ENCODE measurements at places on chromosomes 12 and 14.

- DNase-seq: no peak
Measured at GRCh38 chr12:4833524-4833923, 76.2 kb upstream of the KCNA1 start.

DNA sequence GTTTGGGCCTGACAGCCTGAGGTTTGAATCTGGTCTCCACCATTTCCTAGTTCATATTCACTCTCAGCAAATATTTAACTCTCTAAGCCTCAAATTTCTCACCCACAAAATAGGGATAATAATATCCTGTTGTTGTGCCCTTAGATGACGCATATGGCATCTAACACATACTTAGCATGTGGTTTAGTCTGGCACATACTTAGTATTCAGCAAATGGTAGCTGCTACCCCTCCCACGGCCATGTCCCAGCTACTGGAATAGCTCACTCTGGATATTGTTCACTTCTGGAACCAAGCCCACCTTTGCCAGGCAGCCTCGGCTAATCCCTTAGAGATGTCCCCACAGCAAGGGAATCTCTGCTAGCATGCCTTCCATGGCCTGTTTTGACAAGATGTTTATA lies 53.3 kb downstream of the BICD1 start:
- peak; percentile 35 for DNase-seq

GRCh38 chr12:63319386-63319785 lies 168.4 kb upstream of the AVPR1A start:
- DNase-seq: peak; percentile 18

DNA sequence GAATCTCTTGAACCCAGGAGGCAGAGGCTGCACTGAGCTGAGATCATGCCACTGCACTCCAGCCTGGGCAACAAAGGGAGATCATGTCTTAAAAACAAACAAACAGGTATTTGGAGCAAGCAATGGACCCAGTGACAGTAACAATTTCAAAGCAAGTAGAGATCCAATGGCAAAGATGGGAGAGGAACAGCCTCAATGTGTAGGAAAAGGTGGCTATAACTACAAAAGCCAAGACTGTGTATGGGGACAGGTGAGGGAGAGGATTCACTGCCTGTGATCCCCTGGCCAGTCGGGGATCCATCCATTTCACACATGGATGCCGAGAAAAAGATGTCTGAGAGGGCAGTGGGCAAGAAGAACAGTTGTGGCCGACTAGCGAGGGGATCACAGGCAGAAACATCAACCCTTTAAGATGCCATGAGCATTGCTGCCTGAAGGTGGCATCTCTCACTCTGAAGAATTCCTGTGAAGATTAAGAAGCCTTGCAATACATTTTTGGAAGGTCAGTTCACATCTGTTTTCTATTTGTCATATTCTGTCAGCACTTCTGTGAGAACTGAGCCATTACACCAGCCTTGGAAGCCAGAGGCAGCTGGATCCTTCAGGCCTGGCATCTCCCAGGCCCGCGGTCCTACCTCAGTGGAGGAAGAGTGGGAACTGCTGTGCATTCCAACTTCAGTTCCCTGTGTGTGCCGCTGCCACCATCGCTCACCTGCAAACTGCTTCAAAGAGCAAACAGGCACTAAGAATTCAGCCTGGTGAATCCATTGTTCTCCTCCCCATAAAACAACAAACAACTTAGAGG lies 54.5 kb upstream of the FRS2 start:
- DNase-seq: peak; percentile 95

- no peak for DNase-seq
Measured at GRCh38 chr12:65184176-65184857, 14.9 kb downstream of the LEMD3 start.

- DNase-seq: no peak
Measured at GRCh38 chr12:121603581-121603980, 22.7 kb upstream of the ORAI1 start.

DNA sequence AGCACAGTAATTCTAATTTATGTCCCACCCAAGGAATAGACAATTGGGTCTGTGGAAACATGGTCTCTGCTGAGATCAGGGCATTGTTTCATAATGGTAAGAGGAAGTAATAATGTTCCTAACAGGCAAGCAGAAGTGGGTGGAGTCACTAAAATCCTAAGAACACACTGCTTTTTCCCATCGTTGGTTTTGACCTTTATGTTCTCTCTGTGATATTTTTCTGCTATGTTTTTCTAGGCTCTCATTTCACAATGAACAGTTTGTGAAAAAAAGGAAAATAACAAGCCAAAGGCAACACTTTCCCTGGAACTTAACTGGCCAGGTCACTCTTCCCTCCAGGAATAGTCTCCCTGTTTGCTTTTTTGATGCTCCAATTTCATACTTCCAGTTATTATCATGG lies 80.6 kb upstream of the OVCH1 start:
- DNase-seq: peak; percentile 65

DNA sequence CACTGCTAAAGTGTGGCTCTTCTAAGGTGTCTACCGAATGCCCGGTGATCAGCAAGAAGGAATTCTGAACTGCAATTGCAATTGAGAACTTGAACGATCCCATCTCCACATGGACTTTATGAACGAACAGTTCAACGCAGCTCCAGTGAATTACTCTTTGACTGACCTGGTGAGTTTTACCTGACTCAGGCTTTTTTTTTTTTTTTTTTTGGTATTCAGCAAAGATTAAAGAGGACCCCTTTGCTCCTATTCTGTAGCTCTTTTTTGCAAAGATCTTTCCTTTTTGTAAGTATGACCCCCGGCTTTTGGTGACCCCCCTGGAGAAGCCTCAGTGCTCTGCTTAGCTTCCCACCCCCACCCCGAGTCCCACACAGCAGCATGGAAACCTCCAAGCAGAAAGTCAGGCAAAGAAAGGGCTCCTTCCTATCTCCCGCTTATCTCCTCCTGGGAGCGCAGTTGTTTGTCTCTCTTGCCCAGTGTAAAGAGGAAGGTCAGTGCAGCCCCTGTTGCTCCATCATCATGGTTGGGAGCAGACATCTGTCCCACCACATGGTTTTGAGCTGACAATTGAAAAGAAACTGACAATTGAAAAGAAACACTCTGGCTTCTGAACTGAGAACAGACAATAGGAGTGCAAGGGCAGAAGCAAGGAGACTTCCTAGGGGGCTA lies 72.1 kb upstream of the DIO3 start:
- DNase-seq: no peak

DNA sequence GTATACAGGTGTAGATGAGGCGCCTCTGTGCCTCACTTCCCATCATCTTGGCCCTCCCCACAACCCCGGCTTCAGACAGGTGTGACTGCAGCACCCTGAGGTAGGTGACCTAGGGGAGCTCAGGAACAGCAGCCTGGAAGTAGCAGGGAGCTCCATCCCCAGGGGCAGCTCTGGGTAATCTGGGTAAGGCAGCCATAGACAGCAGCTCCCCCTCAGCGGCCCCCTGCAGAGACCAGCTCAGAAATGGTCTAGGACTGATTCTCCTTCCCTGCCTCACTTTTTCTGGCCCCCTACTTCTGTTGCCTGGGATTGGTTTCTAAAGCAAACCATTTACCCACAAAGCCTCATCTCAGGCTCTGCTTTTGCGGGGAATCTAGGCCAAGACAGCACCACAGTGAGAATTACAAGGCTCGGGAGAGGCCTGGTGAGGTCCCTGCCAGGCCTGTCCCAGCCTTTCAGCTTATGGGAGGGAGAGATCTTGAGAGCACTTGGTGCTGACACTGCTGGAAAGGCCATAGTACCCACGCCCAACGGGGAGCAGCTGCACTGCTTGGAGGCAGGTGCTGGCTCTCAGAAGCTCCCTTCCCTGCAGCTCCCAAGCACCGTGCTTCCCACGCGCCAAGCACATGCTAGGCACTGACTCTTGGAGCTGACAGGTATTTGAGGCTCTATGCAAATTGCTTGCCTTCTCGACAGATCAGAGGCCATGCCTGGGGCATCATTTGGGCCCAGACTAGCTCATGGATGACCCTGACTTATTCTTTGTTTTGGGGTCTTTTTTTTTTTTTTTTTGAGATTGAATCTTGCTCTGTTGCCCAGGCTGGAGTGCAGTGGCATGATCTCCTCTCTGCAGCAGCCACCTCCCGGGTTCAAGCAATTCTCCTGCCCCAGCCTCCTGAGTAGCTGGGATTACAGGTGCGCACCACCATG lies 45.1 kb upstream of the TRAF3 start:
- no peak for DNase-seq

DNA sequence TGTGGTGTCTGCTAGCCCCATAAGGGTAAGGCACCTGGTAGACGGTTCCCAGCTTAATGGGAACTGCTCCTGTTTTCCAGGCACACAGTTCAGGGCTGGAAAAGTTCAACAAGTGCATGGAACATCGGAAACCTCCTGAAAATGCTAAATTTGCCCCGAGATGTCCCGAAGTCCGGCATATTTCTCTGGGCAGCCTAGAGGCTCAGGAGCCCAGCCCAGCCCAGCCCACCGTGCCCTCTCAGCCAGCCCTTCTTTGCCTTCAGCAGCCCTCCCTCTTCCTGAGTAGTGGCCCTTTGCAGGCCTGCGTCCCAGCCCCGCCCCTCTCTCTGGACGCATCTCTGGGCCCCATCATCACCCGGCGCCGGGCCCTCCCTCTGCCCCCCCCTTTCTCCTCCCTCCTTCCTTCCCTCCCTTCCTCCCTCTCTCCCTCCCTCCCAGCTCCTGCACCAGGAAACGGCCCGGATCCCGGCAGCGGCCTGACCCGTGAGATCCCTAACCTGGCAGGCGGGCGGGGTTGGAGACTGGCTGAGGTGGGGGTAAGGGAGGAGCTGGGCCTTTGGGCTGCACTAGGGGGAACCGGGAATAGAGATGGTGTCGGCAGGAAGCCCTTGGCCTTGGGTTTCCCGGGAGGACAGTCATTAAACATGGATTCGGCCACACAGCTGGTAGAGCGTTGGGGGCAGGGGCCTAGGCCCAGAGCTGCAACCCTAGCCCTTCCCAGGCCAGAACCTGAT lies at the start of gene BCL2L2:
Gene BCL2L2 (plus strand): TSS at position 422 of the 734 bp plus-strand sequence. CDS start 935 bp downstream, outside the sequence.
- peak; percentile 89 for DNase-seq

- DNase-seq: no peak
Measured at GRCh38 chr12:90299666-90300065, 591.0 kb upstream of the ATP2B1 start.

GRCh38 chr14:105019861-105020814 lies 745 bp downstream of the CDCA4 start:
- DNase-seq: peak; percentile 51

DNA sequence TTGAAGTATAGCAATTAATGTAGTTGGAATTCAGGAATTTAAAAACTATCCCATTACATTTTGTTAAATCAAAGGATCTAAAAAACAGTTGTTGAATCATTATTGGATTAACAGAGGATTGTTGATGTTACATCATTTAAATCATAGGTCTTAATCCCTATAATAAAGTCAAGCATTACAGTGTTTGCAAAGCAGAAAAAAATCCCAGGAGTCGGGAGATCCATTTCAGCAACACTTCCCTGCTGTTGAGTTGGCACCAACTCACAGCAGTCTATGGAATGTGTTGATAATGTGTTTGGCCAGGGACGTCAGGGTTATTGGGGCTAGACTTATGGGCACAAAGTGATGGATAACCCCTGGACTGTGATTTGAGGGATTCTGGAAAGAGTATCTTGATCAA lies 99.1 kb upstream of the TMTC1 start:
- DNase-seq: no peak

- peak; percentile 6 for DNase-seq
Measured at GRCh38 chr12:30701056-30701455, 5.4 kb upstream of the IPO8 start.

GRCh38 chr14:89443042-89443629 lies 26.1 kb upstream of the FOXN3 start:
- no peak for DNase-seq

DNA sequence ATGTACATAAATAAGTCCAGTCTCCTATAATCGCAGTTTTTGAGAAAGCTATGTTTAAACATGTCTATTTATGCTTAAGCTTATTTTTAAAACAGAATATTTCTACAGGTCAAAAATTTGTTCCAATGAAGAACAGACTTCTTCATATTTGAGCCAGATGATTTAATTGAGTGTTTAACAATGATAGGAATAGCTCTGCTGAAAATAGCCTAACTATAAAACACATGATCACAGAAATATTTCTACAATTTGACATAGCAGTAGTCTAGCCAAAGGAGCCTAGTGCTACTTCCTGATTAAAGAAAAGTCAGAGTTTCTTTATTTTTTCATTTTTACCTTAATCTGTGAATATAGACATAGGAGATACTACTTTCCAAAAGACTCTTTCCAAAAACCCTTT lies 29.4 kb downstream of the DCP1B start:
- DNase-seq: no peak

DNA sequence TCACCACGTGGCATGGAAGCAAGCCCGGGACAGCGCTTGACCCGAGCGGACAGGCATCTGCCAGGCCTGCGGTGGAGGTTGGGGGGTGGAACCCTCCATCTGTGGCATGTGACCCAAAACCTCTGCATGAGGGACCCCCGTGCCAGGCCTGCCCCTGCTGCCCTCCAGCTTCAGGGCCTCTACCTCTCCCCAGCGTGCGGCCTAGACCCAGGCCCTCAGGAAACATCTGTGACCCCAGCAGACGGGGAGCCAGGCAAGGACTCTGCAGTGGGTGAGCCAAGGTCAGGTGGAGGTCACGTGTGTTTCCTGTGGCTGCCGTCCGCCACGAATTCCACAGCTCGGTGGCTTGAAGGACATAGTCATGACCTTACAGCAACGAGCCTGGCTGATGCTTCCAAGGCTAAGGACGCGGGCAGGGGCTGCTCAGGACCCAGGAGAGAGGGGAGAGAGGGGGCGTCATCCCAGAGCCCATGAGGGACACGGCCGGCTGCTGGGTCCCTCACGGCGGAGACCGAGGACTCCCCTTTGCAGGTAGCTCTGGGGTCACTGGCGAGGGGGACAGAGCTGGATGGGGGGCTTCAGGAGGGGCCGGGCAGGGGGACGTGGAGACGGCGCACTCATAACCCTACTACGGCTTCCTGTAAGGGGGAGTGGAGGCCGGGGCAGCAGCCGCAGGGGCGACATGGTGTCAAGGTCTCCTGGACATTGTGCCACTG lies 91.5 kb downstream of the GALNT9 start:
- no peak for DNase-seq

DNA sequence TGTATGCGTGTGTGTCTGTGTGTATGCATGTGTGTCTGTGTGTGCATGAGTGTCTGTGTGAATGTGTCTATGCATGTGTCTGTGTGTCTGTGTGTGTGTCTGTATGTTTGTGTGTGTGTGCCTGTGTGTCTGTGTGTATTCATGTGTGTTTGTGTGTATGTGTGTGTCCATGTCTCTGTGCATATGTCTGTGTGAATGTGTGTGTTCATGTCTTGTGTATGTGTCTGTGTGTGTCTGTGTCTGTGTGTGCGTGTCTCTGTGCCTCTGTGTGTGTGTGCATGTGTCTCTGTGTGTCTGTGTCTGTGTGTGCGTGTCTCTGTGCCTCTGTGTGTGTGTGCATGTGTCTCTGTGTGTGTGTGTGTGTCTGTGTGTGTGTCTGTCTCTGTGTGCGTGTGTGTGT lies 82.4 kb downstream of the NINJ2 start:
- DNase-seq: no peak

GRCh38 chr12:132178316-132178715 lies 34.1 kb downstream of the NOC4L start:
- DNase-seq: no peak

Measured in cardiac fibroblast (primary cell).